ENCODE measurements at places on chromosomes 7 and 10. TPM values are rescaled to one million over a fixed set of nuclear protein-coding genes. Genes with fewer than 3 reads are reported as not detected.

Gene TBX20
- not detected for total RNA-seq

Gene CLCN1
- not detected for total RNA-seq

Gene TBATA
- not detected for total RNA-seq

DNA sequence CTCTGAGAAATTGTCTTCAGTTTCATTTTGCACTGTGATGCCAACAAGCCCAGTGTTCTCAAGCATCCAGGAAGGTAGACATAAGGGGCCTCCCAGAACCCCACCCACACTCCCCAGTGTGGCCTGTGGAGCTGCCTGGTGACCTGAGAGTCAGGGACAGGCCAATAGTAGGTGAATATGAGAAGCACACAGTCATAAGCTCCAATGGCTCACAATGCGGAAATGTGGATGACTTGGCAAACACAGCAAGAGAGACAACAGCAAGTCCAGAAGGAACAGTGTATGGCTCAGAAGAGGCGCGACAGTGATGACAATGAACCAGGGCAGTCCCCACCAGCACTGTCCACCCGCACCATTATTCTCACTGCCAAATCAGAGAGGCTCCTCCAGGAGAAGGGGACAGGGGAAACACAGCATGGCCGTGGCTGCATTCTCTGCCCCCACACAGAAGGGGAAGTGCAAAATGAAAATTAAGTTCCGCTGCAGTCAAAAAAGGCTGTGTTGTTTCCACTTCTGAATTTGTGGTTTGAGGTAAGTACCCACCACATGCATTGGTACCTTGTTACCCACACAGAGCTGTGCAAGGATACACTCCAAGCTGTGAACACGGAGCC lies 419.8 kb downstream of the GRID1 start:
- DNase-seq, result no peak

- no peak for DNase-seq
Measured at GRCh38 chr10:110335314-110336064, 30.8 kb upstream of the SMNDC1 start.

DNA sequence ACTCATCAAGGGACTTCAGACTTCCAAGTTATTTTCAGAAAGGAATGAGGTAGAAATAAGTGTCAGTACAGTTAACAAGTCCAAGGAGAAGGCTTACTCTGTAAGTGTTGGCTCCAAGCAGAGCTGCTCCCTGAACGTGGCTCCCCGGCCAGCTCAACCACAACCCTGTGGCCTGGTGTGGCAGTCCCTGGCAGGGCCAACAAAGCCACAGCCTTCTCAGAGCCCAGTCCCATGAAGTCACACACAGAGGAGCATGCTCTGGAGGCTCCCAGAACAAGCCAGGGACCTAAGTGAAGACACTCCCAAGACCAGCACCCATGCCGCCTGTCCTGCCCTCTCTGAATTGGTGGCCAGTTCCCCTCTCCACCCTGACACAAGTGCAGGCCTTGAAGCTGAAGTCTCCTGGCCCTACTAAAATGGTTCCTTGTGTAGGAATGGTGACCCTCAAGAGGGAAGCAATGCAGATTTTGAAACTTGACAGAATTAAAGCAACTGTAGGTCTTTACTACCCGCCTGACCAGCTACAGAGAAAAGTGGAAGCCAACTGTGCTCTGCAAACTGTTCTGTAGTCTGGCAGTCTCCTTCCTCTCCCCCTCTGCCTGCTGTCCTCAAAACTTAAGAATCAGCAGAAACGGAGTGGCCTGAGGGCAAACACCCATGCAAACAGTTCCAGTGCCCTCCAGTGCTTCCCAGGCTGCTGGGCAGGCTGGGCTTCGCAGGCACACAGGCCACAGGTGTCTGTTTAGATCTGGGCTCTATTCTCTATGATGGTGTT lies 51.1 kb downstream of the NOD1 start:
- no peak for DNase-seq

DNA sequence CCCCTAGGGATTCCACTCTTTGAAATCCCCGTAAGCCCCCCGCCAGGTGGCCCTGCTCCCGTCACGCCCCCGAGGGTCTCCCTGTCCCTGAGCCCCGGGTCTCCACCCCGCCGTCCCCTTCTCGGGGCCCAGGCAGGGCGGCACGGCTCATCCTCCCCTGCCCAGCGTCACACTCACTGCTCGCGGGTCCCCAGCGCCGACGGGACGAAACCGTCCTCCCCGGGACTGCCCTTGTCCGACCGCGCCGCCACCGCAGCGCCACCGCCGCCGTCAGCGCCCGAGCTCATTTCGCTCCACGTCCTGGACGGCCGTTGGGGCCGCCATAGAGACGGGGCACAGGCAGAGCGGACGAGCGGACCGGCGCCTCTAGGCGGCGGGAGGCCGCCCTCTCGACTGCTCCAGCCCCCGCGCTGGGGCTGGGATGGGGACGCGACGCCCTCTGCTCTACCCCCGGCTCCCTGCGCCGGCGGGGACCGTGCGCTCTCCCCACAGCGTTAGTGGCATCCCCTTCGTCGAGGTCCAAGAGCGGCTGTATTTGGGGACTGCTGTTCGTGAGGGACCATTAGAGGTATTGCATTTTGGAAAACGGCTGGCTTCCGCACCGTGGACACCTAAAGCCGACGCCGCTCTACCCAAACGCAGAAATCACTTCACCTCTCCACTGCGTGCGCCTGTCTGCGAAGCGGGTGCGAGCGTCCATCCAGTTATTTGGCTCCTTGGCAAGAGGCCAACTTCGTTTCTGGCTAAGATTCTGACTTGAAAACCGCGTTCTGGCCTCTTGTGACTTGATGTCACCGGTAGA lies at the start of gene EEF1AKMT2:
Gene EEF1AKMT2 (minus strand): TSS at position 341 of the 802 bp plus-strand sequence. CDS start 54 bp downstream, at position 287.
- DNase-seq, result peak; percentile 96

- no peak for DNase-seq
Measured at GRCh38 chr10:122075171-122075570, 86.2 kb downstream of the TACC2 start.

- no peak for DNase-seq
Measured at GRCh38 chr10:20858292-20859124, 38.6 kb downstream of the NEBL start.

DNA sequence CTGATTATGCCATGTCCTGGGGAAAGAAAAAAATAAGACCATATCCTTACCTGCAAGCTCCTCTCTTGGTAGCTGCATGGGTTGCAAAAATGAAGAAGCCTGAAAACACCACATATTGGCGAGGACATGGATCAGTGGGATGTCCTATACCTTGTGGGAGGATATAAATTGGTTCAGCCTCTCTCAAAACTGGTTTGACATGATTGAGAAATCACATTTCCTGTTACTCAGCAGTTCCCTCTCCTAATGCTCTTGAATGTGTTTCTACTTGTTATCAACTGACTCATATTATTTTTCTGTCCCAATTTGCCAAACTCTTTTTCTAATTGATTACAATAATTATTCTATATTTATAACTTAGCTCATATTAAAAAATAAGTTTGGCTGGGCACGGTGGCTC lies 380.2 kb downstream of the EXOC4 start:
- DNase-seq, result no peak
